MG63 (cell line): ENCODE measurements at places on chromosomes 7 and 10. TPM values are rescaled to one million over a fixed set of nuclear protein-coding genes. Genes with fewer than 3 reads are reported as not detected.

DNA sequence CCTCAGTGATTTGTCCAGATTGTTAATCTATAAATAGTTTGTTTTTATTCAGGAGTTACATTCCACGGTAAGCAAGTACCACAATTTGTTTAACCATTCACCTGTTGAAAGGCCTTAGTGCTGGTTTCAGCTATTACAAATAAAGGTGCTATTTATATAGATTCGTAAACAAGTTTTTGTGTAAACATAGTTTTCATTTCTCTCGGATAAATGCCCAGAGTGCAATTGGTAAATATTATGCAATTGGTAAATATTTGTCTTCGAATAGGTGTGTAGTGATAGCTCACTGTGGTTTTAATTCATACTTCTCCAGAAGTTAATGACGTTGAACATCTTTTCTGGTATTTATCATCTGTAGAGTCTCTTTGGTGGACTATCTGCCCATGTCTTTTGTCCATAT lies 76.4 kb upstream of the RSU1 start:
- DNase-seq, result no peak

GRCh38 chr7:39979406-39980073 lies 29.5 kb downstream of the CDK13 start:
- no peak for DNase-seq

DNA sequence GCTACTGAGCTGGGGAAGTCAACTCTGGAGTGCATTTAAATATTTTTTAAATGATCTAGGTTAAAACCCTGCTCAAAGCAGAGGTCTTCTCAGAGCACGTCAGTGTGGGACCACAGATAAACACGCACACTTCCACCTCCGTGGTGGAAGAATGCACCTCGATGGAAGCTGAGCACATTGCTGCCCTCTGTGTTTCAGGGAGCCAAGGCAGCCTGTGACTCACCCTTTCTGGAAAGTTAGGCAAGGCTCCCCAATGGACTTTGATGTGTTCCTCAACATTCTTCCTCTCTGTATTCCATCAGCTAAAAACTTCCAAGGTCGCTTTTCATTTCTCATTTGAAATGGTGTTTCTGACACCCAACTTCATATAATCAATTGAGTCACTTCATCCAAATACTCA lies 170.8 kb upstream of the KMT2E start:
- DNase-seq, result no peak

DNA sequence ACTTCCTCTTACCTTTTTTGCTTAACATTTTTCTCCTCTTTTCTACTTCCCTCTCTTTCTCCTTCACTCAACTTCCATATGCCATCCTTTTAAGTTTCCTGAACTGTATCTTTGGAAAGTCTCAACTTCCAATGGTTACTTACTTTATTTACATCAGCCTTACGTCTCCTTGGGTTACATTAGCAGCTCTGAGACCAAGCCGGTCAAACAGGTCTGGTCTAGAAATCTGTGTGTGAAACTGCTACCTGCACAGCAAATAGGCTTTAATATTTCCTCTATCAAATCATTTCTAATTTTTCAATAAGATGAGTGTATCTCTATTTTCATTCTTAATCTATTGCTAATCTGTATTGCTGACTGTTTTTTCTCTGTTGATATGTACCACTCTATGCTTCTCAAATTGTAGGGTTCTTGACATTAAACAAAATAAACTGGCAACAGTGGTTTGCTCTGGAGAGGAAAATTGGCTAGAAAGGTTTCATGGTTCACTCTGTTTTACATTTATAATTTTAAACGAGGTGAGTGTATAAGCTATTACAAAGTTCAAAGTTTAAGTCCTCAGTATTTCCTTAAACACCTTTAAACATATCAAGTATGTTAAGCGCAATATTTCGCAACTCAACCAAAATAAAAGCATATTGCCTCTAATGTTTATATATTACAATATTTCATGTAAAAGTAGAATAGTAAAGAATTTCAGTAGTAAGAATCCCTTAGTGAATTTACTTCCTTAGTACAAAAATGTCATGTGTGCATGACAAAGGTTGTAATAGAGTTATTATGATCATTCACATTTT lies 3.6 kb upstream of the SEMA3C start:
- no peak for DNase-seq

DNA sequence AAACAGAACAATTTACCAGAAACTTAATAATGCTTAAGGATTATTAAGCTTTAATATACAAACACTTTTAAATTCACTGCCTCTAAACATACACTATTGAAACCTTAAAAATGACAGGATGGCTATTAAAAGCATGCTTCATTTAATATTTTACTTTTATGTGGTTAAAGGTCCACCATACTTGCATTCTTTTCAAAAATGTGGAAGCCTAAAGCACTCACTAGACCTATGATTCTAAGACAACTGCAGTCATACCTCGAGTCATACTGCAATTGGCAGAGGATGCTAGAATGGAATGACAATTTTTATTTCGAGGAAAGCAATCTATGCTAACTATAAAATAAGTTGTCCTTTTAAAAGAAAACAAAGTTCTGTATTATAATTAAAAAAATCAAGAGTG lies 85.3 kb downstream of the PIP4K2A start:
- no peak for DNase-seq

DNA sequence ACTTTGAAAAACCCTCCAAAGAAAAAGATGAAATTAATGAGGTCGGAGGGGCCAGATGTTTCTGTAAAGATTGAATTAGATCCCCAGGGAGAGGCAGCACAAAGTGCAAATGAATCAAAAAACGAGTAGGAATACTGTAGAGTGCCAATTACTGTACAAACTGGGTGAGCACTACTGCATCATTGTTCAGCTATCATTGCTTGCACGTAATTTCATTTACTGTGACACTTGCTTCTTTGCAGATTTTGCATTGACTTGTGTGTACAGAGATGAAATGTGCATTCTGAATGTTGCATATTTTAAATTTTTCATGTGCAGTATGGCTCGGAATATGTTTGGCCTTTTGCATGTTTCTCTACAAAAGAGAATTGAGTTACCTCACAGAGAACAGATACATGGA lies 123.7 kb downstream of the LCOR start:
- DNase-seq, result no peak

DNA sequence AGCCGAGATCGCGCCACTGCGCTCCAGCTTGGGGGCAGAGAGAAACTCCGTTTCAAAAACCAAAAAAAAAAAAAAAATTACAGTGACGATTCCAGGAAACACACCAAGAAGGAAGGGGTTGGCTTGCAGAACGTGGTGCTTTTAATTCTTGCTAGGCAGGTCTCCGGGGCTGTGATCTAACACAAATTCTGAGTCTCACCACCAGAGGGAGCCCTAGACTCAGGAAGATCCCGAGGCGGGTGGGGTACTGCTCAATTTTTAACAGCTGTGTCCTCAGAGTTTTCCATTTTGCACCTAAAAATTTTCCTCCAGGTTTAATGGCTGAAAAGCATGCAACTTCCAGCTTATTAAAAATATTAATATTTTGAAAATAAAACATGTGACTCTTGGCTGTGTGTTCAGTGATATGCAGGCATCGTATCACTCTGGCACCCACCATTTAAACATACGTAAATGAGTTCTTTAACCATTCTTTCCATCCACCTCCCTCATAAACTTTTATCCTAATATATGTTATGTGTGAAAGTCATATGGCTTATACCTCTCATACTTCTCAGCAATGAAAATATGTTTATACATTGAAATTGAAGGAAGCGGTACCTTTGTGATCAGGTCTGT lies 26.5 kb upstream of the NUB1 start:
- peak; percentile 41 for DNase-seq

DNA sequence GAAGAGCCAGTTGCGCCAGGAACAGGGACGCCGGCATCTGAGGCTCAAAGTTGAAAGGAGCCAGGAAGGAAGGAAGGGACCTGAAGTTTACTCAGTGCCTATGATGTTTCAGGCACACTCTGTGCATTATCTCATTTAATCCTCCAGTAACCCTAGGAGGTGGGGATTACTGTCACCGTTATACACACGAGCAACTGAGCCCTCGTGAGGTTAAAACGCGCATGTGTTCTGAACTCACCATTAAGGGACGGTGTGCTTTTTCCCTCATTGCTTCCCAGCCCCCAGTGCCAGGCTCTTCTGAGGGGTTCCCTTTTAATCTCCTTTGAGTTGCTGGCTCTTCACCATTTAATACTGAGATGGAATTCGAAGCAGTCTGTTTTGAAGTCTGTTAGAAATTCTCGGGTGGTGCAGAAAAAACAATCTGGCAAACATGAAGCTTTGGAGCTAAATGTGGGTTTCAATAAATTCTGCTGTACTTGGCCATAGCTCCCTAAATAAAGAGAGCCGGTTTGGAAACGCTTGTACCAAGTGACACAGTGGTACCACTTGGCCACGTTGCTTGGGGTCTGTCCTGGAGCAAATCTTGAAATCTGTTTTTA lies 102.2 kb downstream of the TAX1BP1 start:
- DNase-seq, result no peak

- no peak for DNase-seq
Observed at GRCh38 chr10:18859659-18860058, 188.9 kb upstream of the MALRD1 start.

GRCh38 chr7:44748948-44749731 lies 493 bp downstream of the ZMIZ2 start:
- no peak for DNase-seq

DNA sequence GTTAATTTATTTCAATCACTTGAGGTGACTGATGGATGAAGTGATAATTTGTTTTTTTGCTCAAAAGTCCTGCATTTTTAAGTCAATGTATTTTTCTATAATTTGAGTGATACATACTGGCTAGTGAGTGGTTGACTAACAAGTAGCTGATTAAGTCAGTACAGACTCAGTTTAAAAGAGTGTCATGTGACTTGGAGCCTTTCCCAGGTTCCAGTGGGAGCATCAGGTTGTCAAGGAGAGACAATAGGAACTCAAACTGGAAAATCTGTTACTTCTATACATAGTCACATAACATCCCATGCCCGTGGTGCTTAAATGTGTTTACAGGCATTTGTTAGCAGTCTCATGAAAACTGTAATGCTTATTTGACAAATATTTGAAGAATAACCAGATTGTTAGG lies 154.7 kb downstream of the ANK3 start:
- DNase-seq, result peak; percentile 15

NRBF2 gene
- 32.9 and 34.8 TPM in 2 replicates for total RNA-seq

MRLN gene
- not detected in 2 replicates for total RNA-seq

DHX32 gene
- 29.6 and 37.2 TPM in 2 replicates for total RNA-seq

LRIT1 gene
- total RNA-seq, result not detected in 2 replicates

DEPP1 gene
- total RNA-seq, result 0.44 and 3.5 TPM in 2 replicates

PPP1R3C gene
- 12.7 and 16.0 TPM in 2 replicates for total RNA-seq
